ENCODE measurements at places on chromosomes 2 and 18.

- DNase-seq = no peak
Measured at GRCh38 chr2:65504814-65505697, 72.7 kb upstream of the SPRED2 start.

DNA sequence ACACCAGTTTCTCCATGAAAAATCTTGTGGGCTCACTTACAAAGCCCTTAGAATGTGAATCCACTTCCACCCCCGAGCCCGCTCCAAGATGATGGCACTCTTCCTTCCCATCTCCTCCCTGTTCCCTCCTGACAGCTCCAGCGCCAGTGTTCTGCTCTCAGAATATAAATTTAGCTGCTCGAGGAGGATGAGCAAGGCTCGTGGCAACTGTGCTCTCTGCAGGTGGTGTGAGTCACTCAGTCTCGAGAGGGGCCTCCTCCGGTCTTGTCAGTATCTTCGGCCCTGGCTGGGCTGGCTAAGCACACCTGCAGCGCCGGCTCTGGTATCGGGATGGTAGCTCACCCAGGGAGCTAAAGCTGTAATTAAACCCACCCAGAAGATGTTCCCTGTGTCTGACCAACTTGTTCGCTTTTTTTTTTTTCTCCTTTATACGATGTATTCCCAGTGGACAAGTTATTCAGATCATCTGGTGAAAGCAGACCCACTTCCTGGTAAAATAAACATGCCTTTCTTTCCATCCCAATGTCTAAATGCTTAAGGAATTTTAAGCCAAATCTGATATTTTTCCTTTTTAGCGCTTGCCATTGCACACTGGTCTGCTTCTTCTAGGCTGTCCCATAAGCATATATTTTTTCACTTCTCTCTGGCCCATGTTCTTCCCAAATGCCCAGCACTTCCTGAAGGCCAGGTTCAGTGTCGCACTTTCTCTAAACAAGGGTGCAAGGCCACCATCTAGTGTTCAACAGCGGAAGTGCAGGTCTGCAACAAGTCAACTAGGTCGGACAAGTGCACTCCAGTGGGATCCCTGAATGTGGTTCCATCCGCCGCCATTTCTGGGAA, 31.4 kb upstream of the YPEL5 start:
- DNase-seq = no peak

GRCh38 chr2:240931319-240931949, 25.3 kb downstream of the CROCC2 start:
- DNase-seq = no peak

DNA sequence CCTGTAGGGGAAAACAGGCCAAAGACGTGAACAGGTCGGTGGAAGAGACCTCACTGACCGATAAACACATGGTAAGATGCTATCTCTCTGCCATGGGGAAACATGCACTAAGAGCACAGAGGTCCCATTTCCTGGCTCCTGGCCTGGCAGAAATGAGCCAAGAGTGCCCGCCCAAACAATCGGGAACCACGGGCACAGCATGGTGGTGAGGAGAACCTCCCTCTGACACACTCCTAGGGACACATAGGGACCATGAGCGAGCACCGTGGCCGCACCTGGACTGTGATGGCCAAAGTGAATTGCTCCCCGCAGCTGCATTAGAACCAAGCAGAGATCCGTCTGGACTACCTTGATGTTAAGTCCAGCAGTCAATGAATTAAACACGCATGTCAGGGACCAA, 11.1 kb downstream of the HS6ST1 start:
- no peak for DNase-seq

DNA sequence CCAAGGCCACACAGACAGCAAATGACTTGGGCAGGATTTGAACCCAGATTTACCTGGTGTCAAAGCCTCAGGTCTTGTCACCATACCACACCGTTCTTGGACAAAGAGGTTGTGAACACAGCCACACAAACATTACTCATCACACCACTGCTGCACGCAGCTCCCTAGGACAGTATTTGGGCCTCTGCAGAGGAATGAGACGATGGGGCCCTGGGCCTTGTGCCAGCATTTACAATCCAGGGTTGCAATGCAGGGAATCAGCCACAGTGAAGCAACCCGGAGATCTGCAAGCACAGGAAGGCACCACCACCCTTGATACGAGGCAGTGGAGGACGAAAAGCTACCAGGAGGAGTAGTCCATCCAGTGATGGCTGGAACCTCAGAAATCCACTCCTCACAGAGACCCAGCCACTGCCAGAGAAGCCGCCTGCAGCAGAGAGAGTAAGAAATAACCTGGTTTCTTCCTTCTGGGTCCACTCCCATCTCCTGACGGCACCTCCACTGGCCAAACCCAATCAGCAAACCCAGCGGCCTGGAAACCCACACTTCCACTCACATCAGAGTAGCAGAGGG, 3.7 kb upstream of the MTCL1 start:
- DNase-seq = no peak

- DNase-seq = no peak
Measured at GRCh38 chr2:156005999-156006712, 326.4 kb downstream of the NR4A2 start.

GRCh38 chr2:160292225-160292624, 92.2 kb upstream of the ITGB6 start:
- DNase-seq = no peak

- no peak for DNase-seq
Measured at GRCh38 chr2:130846233-130846632, 9.5 kb downstream of the ARHGEF4 start.

DNA sequence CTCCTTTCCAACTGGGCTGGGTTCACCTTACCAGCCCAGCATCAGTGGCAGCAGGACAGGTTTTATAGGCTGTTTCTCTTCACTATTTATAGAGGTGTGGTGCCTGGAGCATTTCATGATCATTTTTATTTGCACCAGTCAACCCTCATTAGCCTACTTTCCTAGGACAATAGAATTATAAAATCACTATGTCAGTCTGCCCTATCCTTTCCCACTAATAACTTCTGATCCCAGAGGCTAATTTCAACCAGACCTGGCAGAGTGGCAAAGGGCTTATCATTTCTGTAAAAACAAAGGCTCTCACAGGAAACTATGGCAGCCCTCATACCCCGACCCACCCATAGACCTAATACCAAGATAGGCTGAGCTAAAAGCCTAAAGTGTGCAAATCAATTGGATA, 243.5 kb upstream of the TMEFF2 start:
- no peak for DNase-seq

DNA sequence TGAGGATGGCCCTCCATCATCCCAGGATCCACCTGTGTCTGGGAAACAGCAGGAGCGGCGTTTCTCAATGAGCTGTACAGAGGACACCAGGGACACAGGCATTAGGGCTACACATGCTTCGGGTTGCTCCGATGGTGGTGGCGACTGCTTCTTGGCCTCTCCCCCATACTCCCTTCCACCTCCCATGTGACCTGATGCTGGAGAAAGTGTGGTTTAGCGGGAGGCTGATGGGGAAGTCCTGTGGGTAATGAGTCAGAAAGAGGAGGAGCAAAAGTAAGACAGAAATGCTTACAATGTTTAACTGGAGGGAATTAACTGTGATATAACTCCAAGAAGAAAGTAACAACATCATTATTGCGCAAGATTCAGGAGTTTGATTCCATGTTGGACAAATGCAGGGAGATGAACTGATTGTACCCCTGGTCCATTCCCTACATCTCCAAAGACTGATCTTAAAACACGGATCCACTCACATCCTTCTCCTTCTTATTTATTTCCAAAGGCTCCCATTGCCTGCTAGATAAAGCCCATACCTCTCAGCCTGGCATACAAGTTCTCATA, 186.6 kb downstream of the NRP2 start:
- DNase-seq = peak; percentile 69

DNA sequence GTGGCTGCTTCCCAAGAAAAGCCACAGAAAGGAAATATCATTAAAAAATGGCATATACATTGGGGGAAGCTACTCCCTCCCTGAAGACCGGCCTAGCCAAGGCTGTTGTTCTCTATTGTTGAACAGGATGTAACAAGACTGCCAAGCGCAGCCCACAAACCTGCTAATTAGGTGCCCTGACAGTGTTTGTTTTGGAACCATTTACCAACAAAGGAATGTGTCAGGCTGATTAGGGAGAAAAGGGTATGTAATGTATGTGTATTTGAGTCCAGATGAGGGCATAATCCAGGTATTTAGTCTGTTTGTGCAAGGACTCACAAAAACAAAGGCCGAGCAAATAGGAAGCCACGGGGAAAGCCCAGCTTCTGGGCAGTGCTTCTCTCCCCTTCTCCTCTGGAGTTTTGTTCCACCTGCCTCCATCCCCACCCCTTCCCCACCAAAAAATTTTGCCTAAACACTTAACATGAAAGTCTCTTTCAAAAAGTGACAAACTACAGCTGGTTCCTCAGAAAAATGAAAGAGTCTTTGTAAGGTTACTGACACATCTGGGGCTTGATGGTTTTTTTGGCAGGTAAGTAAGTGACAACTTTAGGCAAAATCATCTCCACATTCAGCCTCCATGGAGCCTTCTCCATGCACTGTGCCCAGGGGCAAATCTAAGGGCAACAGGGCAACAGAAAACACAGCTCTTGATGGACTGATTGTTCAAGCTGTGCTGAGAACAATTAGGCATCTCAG, 78.3 kb upstream of the FZD5 start:
- no peak for DNase-seq

- DNase-seq = no peak
Measured at GRCh38 chr2:233303252-233303651, 4.4 kb upstream of the SAG start.

GRCh38 chr2:212941361-212941760, 210.1 kb downstream of the IKZF2 start:
- DNase-seq = no peak

DNA sequence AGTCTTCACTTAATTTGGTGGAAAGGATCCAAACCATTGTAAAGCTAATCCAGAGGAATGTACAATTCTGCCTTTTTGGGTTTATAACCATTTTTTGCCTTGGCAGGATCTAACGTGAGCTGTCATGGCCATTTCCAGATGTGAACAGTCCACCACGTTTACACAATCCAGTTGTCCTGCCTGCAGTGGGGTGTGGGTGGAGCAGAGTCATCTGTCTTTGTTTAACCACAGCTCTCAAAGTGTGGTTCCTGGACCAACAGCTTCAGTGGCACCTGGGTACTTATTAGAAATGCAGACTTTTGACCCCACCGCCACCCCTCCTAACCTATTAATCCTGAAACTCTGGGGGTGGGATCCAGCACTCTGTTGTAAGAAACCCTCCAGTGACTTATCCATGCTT, 35.9 kb downstream of the FHOD3 start:
- DNase-seq = no peak

DNA sequence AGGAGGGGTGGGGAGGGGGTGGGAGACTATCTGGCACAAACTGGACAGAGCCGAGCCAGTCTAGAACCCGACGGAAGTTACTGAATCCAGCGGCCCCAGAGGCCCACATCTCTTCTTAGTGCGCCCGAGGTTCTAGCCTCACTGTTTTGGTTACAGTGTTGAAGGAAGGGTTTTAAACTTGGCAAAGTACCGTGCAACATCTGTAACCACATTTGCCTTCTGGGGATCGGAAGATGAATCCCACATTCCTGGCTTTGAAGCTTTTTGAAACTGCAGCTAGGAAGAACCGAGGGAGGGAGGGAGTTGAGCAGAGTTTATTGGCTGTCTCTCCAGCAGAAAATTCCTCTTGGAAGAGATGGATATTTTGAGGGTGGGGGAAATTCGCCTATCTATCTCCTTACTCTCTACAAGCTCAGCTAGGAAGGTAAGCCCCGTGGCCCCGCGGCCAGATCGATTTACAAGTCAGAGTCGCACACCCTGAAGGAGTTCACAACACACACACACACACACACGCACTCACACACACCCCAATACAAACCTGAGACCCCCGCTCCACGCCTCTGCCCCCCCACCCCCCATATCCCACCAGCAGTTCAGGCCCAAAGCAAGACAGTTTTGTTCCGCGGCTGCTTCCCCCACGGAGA, 1.0 kb downstream of the ACVR1 start:
- no peak for DNase-seq

DNA sequence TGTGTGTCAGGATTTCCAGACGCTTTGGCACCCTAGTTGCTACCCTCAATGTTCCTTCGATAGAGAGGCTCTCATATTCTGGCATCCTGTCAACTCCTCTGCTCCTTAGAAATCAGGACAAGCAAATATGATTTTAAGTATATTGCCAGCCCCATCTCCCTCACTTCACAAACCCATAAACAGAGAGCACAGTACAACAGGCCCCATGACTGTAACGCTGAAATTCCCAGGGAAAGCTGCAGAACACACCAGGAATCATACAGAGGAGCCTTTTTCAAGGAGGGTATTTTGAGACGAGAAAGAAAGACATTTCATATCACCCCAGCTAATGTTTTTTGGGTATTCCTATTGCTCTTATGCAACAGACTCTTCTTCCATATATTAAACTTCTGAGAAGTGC, 162.9 kb downstream of the NAPG start:
- DNase-seq = no peak

DNA sequence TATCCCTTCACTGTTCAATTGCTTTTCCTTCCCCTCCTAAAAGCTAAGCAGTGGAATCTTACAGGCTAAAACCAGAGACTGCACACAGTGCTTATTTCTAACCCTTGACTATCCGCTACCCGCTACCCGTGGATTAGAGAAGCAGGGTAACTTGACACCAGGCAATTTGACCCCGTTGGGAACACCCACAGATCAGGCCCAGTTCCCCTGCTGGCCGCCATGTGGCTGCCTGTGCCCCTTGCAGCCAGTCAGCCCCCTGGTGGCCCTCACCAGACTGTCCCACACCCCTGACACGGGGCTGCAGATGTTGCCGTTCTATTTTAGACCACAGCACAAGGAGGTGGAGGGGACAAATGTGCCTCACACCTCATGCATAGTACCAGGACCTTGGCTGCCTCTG, 74.8 kb downstream of the TXNL1 start:
- DNase-seq = no peak

GRCh38 chr2:171244970-171245782, 84.5 kb upstream of the TLK1 start:
- DNase-seq = no peak

DNA sequence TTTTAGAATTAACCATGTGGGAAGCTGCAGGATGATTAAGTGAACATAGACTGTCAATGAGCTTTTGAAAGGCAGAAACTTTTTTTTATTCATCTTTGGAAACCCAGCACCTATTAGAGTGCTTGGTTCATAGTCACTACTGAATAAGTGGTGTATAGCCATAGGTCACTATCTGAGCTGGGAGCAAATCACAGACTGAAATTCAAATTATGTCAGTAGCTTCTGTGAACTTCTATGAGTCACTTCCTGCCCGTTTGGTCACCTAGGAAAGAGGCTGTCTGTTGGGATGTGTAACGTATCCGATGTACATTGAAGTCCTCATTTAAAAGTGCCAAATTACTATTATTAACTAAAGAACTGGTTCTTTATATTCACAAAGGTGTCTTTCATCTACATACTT, 20.5 kb upstream of the SLC40A1 start:
- no peak for DNase-seq

GRCh38 chr2:25618676-25619075, 54.7 kb downstream of the DTNB start:
- no peak for DNase-seq

GRCh38 chr2:239647052-239647819, 246.4 kb upstream of the HDAC4 start:
- DNase-seq = no peak

DNA sequence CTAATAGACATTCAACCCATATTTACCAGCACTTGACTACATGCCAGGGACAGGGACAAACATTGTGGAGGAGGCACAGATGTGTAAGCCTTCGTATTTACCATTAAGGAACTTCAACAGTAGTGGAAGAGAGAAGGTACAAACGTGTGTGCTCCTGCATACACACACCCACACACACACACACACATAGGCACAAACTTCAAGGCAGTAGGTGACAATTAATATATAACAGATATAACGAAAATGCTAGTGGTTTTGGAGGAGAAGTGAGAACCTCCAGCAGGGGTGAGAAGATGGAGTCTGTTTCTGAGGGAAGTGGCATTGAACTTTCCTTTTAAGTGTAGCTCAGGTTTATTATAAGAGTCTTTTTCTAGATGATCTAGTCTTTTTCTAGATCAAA, 231.1 kb downstream of the SETBP1 start:
- DNase-seq = no peak
